ENCODE measurements at places on chromosomes 7 and 10.
A peak's percentile ranks its signal among the peaks of the same experiment; 100 is the strongest.

DNA sequence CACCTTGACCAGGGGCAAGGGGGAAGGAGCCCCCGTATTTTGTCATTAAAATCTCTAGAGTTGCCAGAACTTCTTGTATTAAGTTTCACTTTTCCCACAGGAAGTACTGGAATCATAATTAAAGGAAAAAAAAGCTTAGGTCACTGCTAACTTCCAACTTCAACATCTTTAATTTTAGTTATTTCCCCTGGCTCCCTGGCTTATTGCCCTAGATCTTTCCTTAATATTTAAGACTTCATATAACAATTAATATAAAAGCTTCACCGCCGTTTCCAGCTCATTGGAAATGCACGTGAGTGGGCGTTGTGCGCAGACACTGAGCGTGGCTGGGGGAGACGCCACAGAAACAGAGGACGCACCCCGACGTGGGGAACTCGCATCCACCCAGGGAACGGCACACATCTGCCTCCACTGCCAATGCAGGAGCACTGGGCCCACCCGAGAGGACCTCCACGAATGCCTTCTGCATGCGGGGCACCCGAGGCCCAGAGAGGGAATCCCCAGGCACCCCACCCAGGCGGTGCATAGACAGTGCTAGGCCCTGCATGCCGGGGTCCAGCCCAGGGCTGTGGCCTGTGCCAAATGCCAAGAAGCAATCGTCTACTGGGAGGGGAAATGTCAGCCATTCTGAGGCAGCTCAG, 72.2 kb downstream of the ADARB2 start:
- no peak for DNase-seq

DNA sequence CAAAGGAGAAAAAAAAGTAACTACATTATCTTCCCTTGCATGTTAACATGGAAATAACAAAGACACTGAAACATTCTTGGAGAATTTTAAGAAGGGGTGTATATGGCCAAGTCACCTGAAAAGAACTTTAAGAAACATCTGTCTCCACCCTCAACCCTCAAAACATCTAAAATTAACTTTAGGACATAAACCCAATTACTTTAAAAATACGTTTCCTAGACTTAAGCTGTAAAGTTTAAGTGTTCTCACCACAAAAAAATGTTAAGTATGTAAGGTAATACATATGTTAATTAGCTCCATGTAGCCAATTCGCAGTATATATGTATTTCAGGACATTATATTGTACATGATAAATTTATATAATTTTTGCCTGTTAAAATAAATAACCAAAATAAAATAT, 71.1 kb upstream of the GLCCI1 start:
- DNase-seq = no peak

- no peak for DNase-seq
Observed at GRCh38 chr7:25790963-25791362, 361.0 kb upstream of the NFE2L3 start.

GRCh38 chr7:64192148-64192704, 14.8 kb upstream of the ZNF735 start:
- DNase-seq = no peak

DNA sequence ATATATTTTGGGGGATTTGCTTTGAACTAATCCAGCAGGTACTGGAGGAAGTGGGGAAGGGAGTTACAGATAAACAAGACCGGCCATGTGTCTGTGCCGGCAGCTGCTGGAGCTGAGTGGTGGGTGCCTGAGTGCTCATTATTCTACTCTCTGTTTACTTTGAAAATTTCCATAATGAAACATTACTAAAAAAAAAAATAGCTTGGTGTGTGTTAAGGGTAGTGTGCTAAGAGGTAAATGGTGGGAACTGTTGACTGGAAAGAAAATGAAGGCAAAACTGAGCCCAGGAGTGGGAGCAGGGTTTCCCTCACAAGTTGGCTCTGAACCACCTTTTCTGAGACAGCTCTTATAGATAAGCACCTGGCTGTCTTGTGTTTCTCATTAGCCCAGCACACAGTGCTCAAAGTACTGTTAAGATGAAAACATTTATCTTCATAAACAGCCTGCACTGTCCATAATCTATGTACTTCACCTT, 50.6 kb downstream of the PARD3 start:
- DNase-seq = no peak

DNA sequence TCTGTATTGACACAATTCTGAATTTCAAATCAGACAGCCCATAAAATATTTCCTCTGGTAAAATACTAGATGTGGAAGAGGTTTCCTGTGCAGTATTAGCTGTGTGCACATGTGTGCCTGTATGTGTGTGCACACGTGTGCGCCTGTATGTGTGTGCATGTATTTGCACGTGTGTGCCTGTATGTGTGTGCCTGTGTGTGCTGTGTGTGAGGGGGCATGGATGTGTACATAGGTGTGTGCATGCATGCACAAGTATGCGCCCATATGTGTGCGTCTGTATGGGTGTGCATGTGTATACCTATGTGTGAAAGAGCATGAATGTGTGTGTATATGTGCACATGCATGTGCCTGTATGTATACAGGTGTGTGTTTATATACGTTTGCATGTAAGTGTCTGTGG, 191.4 kb downstream of the KLF6 start:
- DNase-seq = no peak

GRCh38 chr7:133290676-133291333, 37.9 kb downstream of the EXOC4 start:
- no peak for DNase-seq

GRCh38 chr10:37752334-37752875, 105.0 kb downstream of the ZNF248 start:
- DNase-seq = no peak

DNA sequence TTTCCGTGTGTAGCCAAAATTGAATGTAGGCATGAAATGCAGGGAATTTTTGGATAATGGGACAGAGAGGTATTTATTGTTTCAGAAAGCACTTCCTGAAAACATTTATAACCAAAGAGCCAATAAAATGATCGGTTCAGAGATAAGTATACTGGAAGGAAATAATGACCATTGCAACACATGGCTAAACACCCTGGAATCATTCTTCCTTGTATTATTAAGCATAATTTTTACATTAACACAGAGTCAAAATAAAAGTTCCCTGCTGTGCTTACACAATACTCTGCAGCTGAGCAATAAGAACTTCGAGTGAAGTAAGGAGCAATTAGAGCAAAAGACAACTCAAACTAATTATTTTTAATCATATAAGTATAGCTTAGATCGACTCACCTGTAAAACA, 648.3 kb downstream of the TNS3 start:
- DNase-seq = no peak

GRCh38 chr10:5549462-5550249, 24.9 kb downstream of the CALML3 start:
- DNase-seq = peak; percentile 10

GRCh38 chr7:42483886-42484285, 246.9 kb upstream of the GLI3 start:
- DNase-seq = no peak

DNA sequence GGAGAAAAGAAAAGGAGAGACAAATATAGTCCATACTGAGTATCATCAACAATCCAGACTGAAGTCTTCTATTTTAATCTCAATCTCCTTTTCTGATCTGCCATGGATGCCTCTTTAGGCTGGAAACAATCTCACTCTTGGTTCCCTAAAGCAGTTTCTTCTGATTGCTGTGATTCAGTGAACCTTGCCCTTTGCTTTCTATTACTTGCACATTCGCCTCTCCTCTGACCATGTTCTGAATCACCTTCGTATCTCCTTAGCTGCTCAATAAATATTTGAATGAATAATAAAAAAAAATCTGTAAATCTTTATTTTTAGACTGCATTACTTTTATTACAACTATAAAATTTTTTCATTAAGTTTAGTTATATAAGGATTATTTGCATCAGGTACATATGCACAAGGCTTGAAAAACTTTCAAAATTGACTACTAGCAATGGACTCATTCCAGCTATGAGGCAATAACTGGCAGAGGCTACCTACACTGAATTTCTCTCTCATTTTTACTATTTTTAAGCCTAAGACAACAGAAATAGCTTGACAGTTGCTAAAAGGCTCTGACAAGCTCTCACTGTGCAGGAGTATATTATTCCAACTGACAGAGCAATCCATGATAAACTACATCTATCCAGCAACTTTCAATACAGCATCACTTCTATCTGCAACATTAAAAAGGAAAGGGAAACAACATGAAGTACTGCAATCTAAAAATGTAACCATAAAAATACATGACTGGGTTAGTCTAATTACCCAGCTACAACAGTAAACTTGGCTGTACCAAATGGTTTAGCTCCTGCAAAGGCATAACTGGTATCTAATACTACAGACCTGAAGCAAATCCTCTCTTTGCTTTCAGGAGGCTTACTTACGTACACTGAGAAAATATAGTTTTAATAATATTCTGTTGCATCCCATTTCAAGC, 25.6 kb downstream of the TM9SF3 start:
- DNase-seq = no peak

GRCh38 chr7:101943889-101944600, 126.6 kb downstream of the CUX1 start:
- no peak for DNase-seq

DNA sequence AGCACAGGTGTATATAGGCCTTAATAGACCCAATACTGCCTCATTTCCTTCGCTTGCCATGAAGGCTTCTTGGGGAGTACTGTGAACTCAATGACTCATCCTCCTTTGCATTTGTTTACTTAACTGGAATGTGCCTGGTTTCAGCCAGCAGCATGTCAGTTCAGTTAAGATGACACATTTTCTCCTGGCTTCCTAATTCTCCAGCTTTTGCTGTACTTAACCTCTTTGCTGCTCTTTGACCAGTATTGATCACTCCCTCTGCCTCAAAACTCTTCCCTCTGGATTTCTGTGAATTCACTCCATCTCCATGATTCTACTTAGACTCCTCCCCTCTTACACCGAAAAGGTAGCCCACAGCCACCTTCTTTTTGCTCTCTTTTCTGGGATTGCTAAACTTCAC, 135.7 kb downstream of the MAGI2 start:
- no peak for DNase-seq

DNA sequence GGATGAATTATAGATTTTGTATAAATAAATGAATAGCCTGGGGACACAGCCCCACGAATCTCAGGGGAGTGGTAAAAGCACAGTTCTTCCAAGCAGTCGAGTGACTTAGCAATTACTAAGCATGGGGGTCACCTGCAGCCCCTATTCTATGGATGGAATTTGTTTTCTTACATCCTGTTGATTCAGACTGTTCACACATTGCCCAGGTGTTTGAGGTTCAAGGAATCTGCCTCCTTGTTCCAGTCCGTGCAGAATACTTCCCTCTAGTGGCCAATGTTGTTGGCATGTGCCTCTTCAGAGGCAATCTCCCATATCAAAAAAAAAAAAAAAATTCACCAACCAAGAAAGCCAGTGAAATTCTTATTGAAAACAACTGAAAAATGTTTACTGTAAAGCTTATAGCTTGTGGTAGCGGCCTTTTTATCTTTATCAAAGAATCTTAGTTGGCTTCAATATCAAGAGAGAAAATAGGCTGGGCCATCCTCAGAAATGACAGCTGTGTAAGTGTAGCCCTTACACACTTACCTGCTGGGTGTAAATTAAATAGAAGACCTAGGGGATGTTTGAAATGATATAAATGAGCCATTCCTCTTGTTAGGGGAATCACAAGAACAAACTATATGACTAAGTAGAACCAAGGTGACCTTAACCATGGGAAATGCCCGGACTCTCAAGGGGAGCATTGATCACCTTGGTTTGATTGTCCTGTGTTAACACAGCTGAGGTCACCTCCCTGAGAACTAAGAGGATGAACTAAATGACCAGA, 7.8 kb downstream of the LIPM start:
- peak; percentile 71 for DNase-seq

DNA sequence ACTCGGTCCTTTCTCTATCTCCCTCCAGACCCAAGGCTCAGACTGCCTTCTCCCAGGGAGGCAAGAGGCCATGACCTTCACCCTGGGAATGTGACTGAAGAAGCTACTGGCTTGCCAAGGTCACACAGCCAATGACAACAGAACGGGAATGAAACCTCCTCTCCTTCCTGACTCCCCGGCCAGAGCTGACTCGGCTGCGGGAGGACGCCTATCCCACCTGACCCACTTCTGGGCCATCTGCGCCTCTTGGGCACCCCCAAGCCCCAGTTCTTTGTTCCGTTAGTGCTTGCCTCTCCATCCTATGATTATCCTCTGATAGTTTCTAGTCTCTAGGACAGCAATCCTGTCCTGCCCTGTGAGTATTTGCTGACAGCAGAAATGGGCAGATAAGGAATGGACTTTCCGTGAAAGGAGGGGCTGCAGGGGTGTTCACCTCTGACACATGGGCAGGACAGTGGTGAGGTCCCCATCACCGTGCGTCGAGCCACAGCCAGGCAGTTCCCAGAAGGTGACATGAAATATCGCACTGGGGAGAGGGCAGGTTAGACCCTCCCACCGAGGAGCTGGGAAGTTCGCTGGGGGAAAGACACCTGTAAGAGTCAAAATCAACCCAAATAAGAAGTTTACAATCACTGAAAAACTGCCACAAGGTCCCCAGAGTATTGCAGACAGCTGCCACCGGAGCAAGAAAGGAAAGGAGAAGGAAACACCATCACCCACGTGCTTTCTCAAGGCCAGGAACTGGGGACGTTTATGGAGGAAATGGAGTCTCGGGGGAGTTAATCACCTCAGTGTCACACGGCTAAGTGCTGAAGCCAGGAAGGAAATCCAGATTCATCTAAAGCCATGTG, 63.0 kb downstream of the INSIG1 start:
- DNase-seq = peak; percentile 34

DNA sequence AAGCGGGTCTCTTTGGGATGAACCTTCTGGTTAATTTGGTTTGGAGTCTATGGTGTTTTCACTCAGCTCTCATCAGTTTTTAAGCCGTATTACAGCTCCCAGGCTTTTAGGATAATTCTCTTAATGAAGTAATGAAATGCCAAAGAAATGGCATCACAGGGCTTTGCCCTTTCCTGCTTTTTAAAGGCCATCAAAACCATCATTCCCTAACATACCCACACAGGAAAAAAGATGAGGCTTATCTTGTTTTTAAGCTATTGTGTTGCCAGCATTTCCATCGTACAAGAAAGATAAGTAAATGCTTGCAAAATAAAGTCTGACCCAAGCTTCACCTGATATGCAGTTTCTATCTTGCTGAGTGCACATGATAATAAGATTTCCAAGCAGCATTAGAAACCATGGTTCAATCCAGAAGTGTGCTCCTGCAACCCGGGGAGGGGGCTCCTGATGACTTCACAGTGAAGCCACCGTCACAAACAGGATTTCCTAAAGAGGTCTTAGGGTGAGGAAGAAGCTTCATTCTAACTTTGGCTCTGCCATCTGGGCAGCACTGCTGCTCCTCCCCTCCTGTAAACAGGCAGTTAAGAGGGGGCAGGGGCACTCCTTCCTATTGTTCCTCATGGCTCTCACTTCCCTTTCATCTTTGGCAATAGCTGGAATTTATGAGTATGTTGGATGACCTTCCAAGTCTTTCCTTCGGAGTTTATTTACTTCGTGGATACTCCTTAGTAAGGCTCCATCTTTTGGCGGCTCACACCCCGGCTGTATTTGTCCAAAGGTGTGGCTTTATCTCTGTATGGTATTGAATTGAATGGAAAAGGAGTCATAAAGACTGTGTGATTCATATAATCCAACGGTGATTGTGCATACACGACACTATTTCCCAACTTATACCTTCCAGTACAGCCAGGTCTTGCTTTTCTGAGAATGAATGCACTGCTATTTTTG, 55.2 kb upstream of the FAM133B start:
- no peak for DNase-seq

Data from NAMALWA (cell line).